ENCODE measurements at places on chromosomes 4 and X.

DNA sequence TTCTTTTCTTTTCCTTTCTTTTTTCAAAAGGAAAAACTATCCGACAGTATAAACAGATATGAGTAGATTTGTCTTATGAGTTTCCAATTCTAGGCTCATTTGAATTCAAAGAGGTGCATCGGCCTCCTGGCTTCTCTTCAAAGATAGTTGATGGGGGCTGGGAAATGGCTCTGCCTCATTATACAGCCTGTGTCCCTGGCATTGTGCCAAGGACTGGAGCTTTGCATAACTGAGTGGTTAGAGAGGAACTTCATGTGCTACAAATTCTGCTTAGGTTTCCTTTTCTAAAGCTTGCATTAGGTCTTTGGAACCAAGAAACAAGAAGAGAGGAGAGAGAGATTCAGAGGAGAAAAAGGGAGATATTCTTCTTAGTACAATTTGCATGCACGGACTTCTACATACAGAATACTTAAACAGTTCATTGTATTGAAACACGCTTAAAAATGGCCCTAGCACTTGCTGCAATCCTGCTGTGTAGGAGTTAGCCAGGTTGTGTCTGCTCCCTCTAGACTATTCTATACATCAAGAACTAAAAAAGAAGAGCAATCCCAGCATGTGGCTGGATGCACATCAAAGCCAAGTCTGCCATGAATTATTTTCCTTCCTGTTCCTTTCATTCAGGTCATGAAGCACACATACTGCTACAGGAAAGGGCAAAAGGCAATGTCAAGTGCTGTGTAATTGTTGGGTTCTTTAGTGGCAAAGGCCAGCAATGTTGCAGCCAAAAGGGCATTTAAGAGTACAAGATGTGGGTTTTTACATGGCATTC is 70.9 kb downstream of the INTS12 start:
- no peak for DNase-seq

GRCh38 chr4:183789657-183790056 is 115.5 kb upstream of the STOX2 start:
- no peak for DNase-seq

GRCh38 chrX:68681443-68681941 is 34.0 kb downstream of the STARD8 start:
- DNase-seq, result no peak

GRCh38 chr4:122930862-122931261 is 8.5 kb upstream of the NUDT6 start:
- no peak for DNase-seq

- no peak for DNase-seq
Measured at GRCh38 chr4:66178906-66179305, 508.6 kb upstream of the EPHA5 start.

- peak; percentile 9 for DNase-seq
Measured at GRCh38 chr4:154626793-154627484, 14.5 kb upstream of the FGG start.

DNA sequence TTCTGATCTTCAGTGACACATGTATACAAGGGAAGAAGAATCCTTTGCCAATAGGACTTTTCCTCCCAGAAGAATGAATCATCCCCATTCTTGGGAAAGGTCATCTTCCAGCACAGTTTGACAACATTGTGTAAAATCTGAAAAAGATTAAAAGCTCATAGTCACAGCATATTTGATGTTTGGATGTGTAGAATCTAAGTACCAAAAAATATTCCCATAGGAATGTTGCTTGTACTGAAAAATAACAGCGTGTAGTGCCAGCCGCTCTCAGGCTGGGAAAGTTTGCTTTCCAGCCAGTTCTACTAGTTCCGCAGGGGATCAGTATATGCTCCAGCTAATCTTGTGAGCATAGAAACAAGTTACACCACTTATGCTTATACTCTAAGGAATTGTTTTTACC is 74.7 kb upstream of the IL13RA1 start:
- no peak for DNase-seq

DNA sequence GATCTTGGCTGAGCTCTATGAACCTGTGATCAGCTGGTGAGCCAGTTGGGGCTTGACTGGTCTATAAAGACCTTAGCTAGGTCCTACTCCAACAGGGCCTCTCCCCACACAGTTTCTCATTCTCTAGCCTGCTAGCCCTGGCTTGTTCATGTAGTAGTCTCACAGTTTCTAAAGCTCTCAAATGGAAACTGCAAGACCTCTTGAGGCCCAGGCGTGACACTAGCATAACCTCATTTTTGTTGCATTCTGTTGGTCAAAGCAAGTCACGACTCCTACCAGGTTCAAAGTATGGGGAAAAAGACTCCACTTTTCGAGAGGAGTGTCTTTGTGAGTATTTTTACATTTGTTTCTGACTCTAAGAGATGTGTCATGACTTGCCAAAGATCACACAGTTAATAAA is 50.9 kb downstream of the CEP44 start:
- no peak for DNase-seq

DNA sequence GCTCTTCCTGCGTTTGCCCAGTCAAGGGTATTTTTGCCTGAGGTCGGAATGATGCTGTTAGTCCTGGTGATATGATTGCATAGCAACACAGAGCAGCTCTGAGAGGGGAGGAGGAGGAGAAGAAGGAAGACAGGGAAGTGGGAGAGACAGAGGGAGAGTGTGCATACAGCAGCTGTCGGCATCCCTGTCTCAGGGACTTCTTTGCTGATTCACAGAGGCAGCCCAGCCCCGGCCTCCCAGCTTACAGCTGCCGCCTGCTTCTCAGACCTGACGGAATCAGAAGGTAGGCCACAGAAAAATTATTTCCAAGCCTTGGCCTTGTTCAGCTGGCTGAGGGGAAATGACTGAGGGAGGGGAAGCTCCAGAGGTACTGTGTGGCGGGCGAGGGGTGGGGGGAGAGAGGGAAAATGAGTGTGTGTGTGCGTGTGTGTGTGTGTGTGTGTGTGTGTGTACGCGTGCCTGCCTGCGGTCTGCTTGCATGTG is 319 bp downstream of the DRP2 start:
- DNase-seq, result no peak
